Left renal cortex interstitium (tissue), 4 donors: ENCODE measurements at places on chromosomes 6 and 20. TPM values are rescaled to one million over a fixed set of nuclear protein-coding genes. Genes with fewer than 3 reads are reported as not detected.
A peak's percentile ranks its signal among the peaks of the same experiment; 100 is the strongest.

DNA sequence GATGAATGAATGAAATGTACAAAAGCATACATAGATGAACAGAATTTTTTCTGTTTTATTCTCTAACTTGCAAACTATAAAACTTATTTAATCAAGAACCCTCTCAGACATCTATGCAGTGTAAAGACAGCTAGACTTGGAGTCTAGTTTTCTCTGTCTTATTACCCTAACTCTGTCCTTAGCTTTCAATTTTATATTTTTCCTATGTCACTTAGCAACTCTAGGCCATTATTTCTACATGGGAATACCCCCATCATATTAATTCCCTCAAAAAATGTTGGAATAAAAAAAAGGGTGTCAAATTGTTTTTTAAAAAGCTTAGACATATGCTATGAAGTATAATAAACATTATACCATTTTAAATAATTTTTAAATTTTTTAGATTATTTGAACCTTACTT is 1.2 kb downstream of the RHAG start:
- no peak for DNase-seq

GRCh38 chr6:14440215-14440910 is 322.8 kb downstream of the CD83 start:
- no peak for DNase-seq

SLC22A3 gene
- 5.1 TPM for polyA plus RNA-seq

GRCh38 chr6:122268394-122268793 is 131.1 kb upstream of the HSF2 start:
- DNase-seq: no peak

DNA sequence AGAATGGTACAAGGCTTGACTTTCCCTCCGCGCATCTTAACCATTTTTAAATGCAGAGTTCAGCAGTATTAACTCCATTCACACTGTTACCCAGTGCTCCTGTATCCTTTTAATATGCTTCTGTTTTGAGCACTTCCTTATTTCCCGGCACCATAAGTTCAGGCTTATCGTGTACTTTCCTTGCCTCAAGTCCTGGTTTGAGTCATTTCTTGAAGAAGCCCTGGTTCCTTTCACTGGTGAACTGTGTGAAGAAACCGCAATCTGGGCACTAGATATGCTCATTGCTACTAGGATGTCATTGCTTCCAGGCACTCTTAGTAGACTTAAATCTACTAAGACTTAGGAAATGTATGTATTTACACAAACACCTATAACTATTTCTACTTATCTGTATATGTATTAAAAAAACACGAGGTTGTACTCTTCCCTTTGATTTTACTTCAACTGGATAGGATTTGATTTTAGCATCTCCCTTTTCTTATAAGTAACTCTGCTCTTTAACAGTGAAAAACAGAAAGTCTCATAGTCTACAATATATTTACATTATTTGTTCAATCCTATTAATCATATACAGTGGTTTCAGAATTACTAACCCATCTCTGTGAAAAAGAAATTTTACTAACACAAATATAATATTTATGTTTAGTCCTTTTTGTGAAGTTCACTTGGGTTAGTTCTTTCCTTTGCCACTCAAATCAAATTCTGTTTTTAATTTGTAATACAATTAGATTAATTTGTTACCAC is 135.5 kb downstream of the CDKAL1 start:
- DNase-seq: no peak

- no peak for DNase-seq
These were observed 52.5 kb downstream of the CHMP4B start for GRCh38 chr20:33863440-33864323.

DNA sequence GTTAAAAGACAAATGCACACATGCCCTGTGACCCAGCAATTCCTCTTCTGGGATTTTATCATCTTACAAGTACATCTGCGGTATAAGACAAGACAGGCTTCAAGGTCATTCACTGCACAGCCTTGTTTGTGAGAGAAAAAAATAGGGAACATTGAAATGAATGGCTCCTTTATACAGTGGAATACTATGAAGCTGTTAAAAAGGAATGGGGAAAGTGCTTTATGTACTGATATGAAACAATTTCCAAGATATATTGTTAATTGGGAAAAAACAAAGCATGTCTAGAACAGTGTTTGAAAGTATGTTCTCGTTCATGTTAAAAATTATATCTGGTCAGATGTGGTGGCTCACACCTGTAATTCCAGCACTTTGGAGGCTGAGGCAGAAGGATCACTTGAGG is 25.4 kb downstream of the PDRG1 start:
- no peak for DNase-seq

PLEKHG1 gene
- polyA plus RNA-seq: 34.7 TPM

DNA sequence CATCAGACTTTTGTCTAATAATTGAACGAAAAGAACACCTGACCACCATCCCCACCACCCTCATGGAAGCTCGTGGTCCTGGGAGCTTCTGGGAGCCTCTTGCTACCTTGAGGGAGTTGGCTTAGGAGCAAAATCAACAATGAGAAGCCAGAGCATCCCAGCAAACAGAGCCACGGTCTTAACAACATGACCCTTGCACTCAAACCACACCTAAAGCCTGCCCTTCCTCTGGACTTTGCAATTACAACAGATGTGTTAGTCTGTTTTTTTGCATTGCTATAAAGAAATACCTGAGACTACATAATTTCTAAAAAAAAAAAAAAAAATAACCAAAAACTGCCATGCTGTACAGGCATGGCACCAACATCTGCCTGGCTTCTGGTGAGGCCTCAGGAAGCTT is 9.5 kb upstream of the RBM24 start:
- no peak for DNase-seq

DNA sequence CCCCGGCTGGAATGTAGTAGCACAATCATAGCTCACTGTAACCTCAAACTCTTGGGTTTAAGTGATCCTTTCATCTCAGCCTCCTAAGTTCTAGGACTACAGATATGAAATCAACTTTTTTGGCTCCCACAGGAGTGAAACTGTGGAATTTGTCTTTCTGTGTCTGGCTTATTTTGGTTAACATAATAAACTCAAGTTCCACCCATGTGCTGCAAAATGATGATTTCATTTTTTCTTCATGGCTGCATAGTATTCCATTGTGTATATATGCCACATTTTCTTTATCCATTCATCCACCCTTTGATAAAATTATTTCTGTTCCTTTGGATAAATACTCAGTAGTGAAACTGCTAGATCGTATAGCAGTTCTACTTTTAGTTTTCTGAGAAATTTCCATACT is 29.9 kb downstream of the RNGTT start:
- no peak for DNase-seq

NEURL2 gene
- 10.5 TPM for polyA plus RNA-seq

GRCh38 chr20:36572701-36573102 is 695 bp upstream of the TGIF2 start:
- DNase-seq: no peak

TP53TG5 gene
- 0.99 TPM for polyA plus RNA-seq

PRRT1 gene
- 2.5 TPM for polyA plus RNA-seq

DNA sequence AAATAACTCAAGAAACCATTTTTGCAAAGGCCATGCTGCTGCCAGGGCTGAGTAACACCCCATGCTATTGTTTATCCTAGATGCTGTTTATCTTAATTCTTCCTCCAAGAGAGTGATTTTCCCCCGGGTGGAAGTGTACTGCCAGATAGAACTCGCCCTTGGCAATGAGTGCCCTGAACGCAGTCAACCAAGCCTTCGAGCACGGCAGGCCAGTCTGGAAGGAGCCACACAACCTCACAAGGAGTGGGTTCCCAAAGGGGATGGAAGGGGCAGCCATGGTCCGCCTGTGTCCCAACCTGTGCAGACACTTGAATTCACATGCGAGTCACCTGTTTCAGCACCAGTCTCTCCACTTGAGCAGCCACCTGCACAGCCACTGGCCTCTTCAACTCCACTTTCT is 31.9 kb downstream of the PNPLA1 start:
- no peak for DNase-seq

- DNase-seq: no peak
These were observed 55.8 kb upstream of the TAGAP start for GRCh38 chr6:159100395-159101182.

DNA sequence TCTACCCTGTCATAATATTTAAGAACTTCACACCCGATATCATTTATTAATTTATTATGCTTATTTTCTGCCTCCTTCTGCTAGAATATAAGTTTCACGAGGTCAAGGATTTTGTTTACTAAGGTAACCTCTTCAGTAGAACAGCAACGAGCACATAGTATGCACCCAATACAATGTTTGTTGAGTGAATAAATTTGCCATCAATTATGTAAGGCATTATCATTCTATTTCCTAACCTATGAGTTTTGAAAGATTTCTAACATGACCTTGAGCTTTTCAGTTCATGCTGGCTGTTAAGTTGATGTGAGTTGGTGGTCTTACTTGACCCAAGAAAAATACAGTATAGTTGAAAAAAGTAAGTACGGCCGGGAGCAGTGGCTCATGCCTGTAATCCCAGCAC is 125.9 kb upstream of the LOC128125822 start:
- DNase-seq: no peak

- DNase-seq: no peak
These were observed 143.6 kb upstream of the SALL4 start for GRCh38 chr20:51945881-51946280.

DNA sequence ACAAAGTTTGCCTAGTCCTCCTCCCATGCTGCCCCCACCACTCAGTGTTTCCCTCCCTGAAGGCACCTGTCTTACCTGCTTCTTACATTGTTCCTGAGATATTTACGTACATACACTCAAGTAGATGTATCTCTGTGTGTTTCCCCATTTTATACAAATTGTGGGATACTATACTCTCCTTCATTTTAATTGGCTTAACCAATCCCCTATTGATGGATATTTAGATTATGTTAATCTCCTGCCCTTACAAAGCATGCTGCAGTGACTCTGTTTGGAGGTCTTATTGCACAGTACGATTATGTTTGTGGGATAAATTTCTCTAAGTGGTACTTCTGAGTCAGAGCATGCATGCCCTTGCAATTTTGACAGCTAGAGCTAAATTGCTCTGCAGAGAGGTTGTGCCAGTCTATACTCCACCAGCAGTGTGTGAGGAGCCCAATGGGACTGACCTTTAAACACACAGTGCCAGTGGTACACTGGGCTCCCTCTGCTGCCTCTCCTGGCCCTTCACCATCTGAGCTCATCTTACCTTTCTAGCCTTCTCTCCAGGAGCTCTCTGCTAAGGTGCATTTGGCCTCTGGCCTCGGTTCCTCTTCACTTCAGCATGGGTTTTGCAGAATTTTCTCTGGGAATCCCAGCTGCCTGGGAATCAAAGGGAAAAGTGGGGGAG is 57.4 kb downstream of the LYRM2 start:
- no peak for DNase-seq

TREM2 gene
- 0.55 TPM for polyA plus RNA-seq

BANF2 gene
- polyA plus RNA-seq: not detected

DPPA5 gene
- polyA plus RNA-seq: not detected

DNA sequence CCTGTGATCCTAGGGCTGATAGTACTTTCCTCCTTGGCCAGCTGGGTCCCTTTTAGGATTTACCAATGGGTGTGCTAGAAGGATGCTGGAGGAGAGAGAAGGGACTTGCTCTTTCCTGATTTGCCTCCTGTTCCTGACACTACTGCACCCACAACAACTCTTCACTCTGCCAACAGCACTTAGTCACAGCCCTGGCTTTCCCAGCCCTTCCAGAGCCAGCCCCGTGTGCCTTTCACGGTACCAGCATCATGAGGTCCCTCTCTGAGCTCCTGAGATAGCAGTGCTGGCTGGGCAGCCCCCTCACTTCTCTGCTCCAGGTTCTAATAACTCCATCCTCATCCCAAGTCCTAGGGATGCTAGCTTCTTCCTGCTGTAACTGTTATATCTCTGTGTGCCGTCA is 80.9 kb downstream of the DNAH8 start:
- DNase-seq: no peak

DNA sequence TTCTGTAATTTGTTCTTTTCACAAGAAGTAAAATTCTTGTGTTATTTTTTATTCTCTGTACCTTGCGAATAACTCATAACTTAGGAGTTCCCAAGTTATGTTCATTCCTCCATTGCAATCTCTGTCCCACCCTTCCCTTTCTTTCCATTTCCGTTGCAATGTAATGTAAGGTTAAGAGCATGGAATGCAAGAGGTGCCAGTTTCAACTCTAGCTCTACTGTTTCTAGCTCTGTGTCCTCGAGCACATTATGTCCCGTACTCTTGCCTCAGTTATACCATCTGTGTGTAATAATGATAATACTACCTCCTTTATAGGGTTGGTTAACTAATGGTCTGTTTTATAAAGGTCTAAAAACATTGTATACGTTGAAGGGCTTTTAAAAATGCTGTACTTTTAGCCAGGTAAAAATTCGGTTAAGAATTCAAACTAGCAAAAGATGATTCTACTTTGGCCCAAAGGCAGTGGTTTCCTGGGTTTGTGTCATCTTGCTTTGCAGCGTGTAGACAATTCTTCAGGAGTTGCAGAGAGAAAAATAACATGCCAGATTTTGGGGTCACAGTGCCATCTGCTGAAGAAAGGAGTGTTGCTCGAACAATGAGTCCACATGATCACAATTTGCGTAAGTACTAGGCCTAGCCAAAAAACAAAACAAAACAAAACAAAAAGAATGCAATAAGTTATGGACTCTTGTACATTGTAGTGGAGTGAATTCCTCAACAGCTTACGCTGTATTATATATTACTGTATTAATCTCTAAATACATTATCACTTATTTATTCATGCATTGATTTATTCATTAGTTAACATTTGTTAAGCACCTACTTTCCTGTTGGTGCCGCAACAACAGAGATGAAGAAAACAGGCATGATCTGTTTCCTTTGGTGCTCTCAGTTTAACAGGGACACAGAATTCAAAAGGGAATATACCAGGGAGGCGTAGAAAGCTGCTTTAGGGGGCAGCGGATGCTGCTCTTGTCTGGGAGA is 10.0 kb upstream of the PFDN4 start:
- no peak for DNase-seq

GRCh38 chr20:32464401-32465091 is 106.4 kb downstream of the ASXL1 start:
- no peak for DNase-seq

DNA sequence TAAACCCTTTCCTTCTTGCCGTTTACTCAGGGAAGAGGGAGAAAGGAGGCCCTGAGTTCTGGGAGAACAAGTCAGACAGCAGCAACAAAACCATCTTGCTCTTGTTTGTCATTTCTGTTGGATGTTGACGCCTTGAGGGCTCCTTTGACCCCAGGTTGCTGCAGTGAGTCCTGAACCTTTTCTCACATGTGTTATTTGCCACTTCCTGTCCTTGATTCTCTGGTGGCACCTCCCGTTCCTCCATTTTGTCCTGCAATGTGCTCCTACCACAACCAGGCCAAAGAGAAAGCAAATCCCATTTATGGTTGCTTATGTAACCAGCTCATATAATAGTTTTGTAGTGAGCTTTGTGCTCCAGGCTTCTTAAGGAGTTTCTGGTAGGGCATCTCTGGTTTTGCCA is 66.6 kb upstream of the ADGRF4 start:
- DNase-seq: no peak

DNA sequence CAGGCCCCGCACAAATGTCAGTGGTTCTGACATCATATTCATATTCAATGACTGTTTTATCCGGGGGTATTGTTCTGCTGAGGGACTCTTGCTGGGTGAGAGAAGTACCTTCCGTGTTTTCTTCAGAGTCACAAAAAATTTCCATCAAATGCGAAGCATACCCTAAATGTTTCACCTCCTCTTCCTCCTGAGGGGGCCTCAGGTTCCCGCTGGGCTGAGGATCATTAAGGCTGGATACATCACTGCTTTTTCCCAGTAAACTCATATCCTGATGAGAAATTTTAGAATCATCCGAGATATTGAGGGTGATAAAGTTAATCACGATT is 42.8 kb downstream of the IL20RA start:
- no peak for DNase-seq

PGC gene
- polyA plus RNA-seq: 0.35 TPM

GRCh38 chr6:55497694-55498093 is 81.3 kb downstream of the HMGCLL1 start:
- DNase-seq: no peak

GRCh38 chr6:132931936-132932514 is 117.7 kb downstream of the RPS12 start:
- DNase-seq: peak; percentile 24

NOX3 gene
- 1.4 TPM for polyA plus RNA-seq

PANK2 gene
- polyA plus RNA-seq: 36.2 TPM
